Suprapubic skin (tissue), 4 donors: ENCODE measurements at places on chromosomes 6 and 20. TPM values are rescaled to one million over a fixed set of nuclear protein-coding genes. Genes with fewer than 3 reads are reported as not detected.
A peak's percentile ranks its signal among the peaks of the same experiment; 100 is the strongest.

DNA sequence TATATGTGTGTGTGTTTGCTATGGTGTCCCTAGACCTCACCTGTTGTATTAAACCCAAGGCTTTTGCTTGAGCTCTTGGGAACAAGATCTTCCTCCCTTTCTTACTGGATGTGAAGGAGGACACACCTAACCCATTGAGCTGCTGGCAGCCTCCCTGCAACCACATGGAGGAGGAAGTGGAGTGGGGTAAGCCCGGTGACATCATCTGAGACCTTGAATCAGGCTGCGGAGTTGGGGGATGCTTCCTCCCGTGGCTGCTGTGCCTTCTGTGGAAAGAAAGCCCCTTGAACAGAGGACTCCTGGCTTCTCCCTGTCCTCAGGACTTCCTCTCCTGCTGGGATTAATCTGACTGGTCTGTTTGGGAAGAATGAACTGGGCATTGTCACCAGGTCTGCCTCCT is 3.3 kb downstream of the CST11 start:
- no peaks in the 10 kb centered on the region for H3K27me3 ChIP-seq
- H3K4me3 ChIP-seq, result no peak overlapping the region
- DNase-seq, result no peak
- no peaks in the 10 kb centered on the region for H3K36me3 ChIP-seq

GRCh38 chr20:38106461-38106860 is 58.6 kb downstream of the TGM2 start:
- no peak for DNase-seq
- no peaks in the 10 kb centered on the region for H3K36me3 ChIP-seq
- no peak overlapping the region for H3K27ac ChIP-seq
- H3K4me3 ChIP-seq, result no peak overlapping the region
- peaks cover 16% of the 10 kb centered on the region for H3K4me1 ChIP-seq

- no peaks in the 10 kb centered on the region for H3K36me3 ChIP-seq
- DNase-seq, result no peak
- H3K27ac ChIP-seq, result no peak overlapping the region
- H3K4me3 ChIP-seq, result no peak overlapping the region
- H3K27me3 ChIP-seq, result no peaks in the 10 kb centered on the region
- no peaks in the 10 kb centered on the region for H3K4me1 ChIP-seq
Measured at GRCh38 chr6:127503022-127503421, 16.1 kb downstream of the MTCL3 start.

GRCh38 chr6:167648501-167649278 is 178.0 kb upstream of the AFDN start:
- no peaks in the 10 kb centered on the region for H3K4me1 ChIP-seq
- H3K36me3 ChIP-seq, result no peaks in the 10 kb centered on the region
- no peak for DNase-seq
- no peak overlapping the region for H3K27ac ChIP-seq
- H3K4me3 ChIP-seq, result no peak overlapping the region
- H3K27me3 ChIP-seq, result peaks cover 20% of the 10 kb centered on the region

DNA sequence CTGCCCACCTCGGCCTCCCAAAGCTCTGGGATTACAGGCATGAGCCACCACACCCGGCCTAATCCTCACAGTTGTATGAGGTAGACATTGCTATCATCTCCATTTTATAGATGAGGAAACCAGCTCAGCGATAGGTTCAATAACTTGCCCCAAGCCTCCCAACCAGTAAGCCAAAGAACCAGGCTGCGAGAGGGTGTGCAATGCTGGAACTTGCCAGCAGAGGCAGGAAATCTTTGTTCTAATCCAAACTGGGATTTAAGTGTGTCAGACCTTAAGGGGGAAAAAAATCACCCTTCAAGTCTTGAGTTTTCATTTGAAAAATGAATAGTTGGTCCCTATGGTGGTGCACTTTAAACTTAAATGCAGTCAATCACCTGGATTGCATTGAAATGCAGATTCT is 20.1 kb upstream of the RNGTT start:
- H3K4me3 ChIP-seq, result no peak overlapping the region
- peaks cover 13% of the 10 kb centered on the region for H3K4me1 ChIP-seq
- H3K36me3 ChIP-seq, result no peaks in the 10 kb centered on the region
- DNase-seq, result no peak
- H3K27ac ChIP-seq, result no peak overlapping the region

DNA sequence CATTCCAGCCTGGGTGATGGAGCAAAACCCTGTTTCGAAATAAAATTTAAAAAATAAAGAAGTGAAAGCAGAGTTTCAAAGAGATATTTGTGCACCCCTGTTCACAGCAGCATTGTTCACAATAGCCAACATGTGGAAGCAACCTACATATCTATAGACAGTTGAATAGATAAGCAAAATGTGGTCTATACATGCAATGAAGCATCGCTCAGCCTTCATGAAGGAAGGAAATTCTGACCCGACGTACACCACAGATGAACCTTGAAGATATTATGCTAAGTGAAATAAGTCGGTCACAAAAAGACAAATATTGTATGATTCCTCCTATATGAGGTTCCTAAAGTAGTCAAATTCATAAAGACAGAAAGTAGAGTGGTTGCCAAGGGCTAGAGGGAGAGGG is 6.5 kb upstream of the NCOA6 start:
- no peaks in the 10 kb centered on the region for H3K36me3 ChIP-seq
- no peaks in the 10 kb centered on the region for H3K27me3 ChIP-seq
- no peak overlapping the region for H3K27ac ChIP-seq
- DNase-seq, result no peak

DNA sequence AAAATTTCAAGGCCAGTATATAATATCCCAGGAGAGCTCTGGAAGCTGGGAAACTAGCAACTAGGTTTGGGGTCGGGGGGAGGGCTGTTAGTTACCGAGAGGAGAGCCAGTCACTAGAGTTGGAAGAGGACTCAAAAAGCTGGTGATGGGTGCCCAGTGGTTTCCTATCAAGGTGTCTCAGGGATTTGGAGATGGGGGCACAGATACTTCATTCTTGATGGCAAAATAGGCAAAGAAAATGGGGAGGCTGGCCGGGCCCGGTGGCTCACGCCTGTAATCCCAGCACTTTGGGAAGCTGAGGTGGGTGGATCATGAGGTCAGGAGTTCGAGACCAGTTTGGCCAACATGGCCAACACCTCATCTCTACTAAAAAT is 805 bp downstream of the PHF1 start:
- H3K36me3 ChIP-seq, result peaks cover 41% of the 10 kb centered on the region
- peaks cover 43% of the 10 kb centered on the region for H3K4me1 ChIP-seq
- no peak for DNase-seq
- peak overlapping the region; percentile 98 for H3K27ac ChIP-seq
- peak overlapping the region; percentile 99 for H3K4me3 ChIP-seq
- no peaks in the 10 kb centered on the region for H3K27me3 ChIP-seq

COX4I2 gene
- not detected for total RNA-seq

HAO1 gene
- total RNA-seq, result not detected

SLC17A2 gene
- not detected for total RNA-seq

HLA-G gene
- total RNA-seq, result not detected

DCBLD1 gene
- 4.4 TPM for total RNA-seq

BICRAL gene
- total RNA-seq, result 28.2 TPM
